ENCODE measurements at places on chromosomes 3 and 15.

GRCh38 chr15:98900356-98900755 is 107.2 kb downstream of the PGPEP1L start:
- DNase-seq, result peak; percentile 62

DNA sequence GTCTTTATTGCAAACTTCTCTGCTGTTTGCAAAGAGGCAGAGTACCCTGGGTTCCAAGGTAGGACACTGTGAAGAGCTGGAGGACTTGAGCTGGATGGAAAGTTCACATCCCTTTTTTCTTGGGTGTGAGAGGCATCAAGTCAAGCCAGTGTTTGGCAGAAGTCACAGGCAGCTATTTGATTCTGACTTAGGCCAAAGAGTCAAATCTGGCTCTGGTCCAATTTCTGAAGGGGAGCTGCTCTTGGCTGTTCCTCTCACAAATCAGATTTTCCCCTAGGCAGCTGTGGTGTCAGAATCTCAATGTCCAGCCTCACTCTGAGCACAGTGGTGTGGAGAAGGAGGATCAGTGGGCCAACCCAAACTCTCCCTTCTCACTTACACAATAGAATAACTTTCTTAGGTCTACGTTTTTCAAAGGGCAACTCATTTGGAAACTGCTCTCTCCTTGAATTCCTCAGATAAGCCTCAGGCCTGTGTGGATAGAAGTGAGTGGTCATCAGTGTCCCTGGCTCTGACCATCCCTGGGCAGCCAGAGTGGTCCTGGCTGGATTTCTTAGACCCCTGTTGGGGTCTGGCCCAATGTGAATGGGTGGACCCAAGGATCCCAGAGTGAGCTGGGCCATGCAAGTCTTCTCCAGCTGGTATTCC is 18.2 kb upstream of the AMOTL2 start:
- DNase-seq, result no peak

DNA sequence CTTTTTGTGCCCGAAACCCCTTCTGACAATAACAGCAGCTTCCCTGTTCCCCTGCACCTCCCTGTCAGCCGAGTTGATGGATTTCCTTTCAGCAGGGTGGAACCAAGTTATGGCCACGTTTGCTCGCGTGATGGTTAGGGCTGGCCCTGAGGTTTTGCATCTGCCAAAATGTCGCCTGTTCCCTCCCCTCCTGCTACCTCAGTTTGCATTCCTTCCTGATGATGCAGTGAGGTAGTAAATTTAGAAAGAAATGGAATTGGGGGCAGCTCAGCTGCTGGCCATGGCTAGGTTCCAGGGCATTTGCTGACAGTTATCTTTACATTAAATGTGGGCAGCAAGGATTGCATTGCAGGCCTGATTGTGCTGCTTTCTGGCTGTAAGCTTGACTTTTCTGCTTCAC is 13.2 kb downstream of the LIMD1 start:
- peak; percentile 88 for DNase-seq

DNA sequence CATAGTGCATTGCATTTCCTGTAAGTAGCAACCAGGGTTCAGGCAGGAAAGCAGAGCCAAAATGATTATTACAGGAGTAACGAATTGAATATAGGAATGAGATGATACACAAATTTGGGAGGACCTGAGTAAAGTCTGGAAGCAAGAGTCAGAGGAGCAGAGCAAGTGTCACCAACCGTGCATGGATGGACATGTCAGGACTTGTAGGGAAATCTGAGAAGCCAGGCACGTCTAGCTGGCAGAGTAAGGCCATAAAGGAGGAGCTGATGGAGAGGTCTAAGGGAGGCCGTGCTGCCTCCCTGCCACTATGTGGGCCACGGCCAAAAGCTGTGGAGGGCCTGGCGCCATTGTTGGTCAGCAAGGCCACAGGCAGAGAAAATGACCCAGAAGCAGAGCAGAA is 22.4 kb downstream of the GJD2 start:
- no peak for DNase-seq

DNA sequence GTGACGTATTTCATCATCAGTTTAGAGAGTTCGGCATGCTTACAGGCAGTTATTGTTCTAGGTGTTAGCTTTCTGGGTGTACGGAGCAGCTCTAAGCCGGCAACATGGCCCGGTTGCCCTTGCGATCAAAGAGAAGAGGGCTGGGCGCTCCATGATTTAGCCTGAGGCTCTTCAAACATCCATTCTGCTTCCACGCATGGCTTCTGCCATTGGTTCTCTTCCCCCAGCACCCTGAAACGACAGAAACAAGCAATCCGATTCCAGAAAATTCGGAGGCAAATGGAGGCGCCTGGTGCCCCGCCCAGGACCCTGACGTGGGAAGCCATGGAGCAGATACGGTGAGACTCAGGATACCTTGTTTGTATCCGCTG is 574 bp downstream of the NGRN start:
- peak; percentile 22 for DNase-seq

DNA sequence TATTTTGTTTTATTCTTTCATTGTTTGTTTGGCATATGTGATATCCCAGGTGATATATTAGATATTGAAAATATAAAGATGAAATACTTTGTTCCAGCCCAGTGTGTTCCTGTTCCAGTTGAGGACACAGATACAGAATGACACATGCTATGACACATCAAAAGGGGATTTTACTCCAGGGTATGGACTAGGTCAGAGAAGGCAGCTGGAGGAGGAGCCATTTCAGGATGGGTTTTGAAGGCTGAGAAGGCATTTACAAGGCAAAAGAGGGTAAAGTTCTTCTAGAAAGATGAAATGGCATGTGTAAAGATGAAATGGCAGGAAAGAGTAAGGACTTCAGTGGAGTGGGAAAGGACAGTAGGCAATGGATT is 163.8 kb downstream of the ZIC1 start:
- DNase-seq, result peak; percentile 5

DNA sequence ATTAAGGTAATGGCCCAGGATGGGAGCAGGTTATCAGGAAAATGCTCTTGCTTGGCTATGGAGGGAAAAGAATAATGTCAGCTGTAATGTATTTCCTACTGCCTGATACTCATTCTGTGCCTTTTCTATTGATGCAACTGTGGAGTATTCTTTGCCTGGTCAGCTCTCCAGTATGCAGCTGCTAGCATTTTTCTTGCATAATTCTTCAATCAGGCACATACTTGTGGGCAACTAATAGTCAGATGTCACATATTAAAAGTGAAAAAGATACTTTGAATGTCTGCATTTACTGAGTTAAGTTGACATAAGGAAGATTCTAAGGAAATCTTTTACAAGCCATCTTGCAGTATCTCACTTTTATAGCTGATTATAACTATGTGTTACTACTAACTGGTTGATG is 29.5 kb downstream of the CD80 start:
- DNase-seq, result peak; percentile 69

DNA sequence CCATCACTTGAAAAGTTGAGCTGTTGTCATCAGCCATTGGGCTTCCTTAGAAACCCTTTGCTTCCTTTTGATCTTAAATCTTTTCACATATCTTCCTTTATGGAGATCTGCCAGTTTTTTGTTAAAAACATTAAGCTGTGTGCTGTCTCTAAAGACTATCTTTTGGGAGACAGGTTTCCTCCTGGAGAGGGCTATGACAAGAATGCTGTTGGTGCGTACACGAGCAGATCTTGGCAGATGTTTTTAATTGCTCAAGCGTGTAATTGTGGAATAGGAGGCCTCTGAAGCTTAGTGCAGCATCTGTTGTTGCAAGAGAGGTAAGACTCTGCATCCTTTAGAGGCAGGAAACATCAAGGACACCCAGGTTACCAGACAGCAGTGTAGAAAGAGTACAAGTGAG is 56.8 kb downstream of the PHLDB2 start:
- peak; percentile 72 for DNase-seq

Measured in fibroblast of skin of right quadriceps (primary cell).